ENCODE measurements at places on chromosomes 12 and 14.

DNA sequence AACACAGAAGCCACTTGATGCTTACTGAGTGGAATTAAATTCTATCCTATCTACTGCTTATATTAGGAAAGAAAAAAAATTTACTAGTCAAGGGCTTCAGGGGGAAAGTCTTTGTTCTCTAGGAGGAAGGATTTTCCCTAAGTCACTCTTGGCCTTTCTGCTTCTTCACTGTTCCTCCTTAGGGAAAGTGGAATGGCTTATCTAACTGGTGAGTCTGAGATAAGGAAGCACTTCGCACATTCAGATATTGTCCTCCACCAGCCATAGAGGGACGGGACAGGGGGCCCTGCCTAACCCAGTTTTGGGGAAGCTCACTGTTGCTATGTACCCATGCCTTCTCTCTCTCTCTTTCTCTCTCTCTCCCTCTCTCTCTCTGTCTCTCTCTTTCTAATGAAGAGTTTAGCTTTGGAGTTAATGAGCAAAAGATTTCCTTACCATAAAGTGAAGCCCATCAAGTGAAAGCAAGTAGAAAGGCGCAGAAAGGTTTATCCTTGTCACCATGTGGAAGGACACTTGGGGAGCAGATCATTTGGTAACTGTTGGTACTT is 450.6 kb downstream of the ZFP36L1 start:
- DNase-seq: no peak

- DNase-seq: no peak
Measured at GRCh38 chr12:53577941-53578352, 48.2 kb downstream of the ATF7 start.

DNA sequence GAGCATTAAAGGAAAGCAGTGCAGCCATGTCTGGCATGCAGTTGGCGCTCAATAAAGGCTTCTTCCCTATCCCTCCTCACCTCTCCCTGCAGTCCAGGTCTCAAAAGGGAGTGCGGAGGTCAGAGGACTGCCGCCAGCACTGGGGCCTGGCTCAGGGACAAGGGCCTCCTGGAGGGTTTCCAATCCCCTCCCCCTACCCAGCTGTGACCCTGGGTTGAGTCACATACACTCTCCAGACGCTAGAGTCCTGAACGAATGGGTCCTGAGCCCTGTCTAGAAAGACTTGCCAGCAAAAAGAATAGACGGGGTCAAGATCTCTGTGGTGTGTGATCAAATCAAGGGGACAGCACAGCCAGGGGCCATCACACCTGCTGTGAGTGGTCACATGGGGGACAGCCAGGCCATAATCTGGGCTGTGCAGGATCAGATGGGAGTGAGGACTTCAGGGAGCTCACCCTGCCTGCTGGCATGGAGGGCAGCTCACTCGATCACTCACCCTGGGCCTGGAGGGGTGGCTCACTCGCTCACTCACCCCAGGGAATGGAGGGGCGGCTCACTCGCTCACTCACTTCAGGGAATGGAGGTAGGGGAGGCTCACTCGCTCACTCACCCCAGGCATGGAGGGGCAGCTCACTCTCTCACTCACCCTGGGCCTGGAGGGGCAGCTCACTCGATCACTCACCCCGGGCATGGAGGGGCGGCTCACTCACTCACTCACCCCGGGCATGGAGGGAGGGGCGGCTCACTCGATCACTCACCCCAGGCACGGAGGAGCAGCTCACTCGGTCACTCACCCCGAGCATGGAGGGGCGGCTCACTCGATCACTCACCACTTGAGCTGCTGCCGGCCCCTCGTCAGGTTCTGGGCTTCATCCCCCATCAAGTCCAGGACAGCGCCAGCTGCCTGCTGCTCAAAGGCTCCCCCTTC is 12.8 kb downstream of the CFAP73 start:
- no peak for DNase-seq

GRCh38 chr12:11412731-11413130 is 17.4 kb upstream of the PRB2 start:
- DNase-seq: no peak

DNA sequence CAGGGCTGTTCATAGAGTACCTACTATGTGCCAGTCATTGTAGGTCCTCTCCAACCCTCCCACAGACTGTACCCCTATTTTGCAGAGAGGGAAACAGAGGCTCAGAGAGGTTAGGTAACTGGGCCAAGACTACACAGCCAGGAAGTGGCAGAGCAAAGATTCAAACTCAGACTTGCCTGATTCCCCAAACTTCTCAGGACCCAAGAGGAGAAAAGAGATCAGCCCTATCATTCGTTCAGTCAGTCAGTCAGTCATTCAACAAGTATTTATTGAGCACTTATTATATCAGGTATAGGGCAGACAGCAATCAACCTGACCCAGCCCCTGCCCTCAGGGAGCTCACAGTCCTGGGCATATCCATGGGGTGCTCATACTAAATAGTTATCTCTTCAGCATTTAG is 39.6 kb upstream of the CORO1C start:
- no peak for DNase-seq

DNA sequence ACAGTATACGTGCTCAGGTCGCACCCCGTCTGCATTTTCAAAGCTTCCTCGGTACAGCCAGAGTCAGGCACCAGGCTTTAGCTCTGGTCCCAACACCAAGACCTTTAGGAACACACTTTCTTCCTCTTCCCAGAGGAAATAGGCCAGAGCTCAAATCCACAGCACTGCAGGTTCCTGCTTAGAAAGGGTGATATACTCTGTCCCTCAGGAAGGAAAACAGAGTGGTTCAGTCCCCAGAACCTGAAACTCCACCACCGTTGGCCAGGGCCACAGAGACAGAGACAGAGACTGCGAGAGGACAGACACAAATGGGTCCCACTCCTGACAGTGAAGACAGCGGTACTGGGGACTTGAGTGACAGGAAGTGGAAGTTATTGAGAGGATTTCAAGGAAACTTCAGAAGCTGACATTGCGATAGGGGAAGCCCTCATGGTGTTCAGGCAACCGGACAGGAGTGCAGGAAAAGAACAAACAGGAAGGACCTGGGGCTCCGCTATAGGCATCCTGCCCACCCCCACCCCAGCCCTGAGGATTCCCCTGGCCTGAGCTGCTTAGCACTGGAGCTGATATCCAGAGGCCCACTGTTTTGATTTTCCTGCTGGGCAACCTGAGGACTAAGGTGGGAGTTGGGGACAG is 5.5 kb upstream of the KRT8 start:
- no peak for DNase-seq

DNA sequence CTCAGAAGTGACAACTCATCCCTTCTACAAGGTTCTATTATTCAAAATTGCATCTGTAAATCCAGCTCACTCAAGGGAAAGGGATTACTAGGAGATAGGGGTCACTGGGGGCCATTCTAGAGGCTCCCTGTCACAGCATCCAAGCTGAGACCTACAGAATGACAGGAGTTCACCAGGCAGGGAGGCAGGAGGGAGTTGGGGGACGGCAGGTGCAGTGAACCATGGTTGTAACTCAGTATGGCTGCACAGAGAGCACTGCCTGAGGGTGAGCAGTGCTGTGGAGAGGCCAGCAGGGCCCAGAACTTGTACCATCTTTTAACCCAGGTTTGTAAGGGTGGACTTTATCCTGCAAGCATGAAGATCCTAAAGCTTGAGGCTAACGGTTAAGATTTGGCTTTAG is 37.9 kb upstream of the SINHCAF start:
- no peak for DNase-seq

- DNase-seq: no peak
Measured at GRCh38 chr14:65000898-65001591, 14.3 kb downstream of the FNTB start.

DNA sequence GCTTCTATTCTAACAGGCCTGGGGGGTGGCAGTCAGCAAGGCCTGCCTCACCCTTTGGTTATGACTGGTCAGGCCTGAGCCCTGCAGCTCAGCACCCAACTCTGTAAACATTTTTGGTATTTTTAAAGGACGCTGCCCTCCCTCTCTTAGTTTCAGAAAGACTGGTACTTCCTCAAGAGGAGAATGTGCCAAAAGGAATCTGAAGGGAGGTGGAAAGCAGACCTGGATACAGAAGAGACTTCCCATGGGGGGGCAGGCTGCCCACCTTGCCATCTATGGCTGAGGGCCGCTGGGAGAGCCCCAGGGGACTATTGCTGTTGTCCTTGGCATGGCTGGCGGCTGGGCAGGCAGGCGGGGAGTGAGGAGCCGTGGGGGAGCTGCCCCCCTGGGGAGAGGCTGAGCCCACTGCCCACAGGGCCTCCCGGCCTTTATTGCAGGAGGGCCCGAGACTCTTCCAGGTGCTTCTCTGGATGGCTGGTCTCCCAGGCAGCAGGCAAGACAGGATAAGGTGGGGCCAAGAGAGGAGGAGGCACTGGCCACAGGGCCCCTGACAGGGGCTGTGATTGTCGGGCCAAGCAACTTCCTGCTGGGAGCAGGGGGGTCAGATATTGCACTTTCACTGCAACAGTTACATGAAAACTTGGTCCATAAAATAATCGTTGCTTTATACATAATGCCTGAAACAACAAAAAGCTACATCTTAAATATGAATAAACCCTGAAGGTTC is 3.5 kb downstream of the ARL6IP4 start:
- DNase-seq: no peak

GRCh38 chr12:6266541-6266966 is 43.9 kb upstream of the PLEKHG6 start:
- DNase-seq: no peak

DNA sequence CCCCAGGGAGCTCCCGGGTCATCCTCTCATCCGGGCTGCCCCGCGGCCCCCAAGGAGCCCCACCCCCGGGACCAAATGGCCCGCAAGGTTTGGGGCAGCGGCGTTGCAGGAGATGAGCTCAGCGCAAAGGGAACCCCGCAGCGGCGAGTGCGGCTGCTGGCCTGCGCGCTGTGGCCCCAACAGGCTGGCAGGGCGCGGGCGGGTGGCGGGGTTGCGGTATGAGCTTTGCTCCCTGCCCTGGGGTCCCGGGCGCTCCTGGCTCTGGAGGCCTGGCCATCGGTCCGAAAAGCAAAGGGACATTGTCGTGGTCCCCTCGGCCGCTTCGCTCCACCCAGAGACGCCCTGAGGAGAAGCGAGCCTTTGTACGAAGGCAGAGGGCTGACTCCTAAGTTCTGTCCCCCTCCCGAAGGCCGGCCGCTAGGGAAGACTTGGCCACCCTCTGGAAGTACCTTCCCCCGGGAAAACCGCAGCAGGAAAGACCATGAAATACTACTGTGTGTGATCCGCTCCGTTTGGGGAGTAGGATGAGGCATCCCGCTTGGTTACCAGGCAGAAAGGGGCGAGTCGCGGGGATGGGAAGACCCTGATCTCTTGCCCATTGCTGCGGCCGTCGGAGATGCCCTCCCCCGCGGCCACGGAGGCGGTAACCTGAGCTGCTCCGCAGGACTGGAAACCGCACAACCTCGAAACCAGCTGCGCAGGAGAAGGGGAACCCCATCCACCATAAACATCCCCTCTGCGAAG is 620 bp upstream of the NID2 start:
- no peak for DNase-seq

DNA sequence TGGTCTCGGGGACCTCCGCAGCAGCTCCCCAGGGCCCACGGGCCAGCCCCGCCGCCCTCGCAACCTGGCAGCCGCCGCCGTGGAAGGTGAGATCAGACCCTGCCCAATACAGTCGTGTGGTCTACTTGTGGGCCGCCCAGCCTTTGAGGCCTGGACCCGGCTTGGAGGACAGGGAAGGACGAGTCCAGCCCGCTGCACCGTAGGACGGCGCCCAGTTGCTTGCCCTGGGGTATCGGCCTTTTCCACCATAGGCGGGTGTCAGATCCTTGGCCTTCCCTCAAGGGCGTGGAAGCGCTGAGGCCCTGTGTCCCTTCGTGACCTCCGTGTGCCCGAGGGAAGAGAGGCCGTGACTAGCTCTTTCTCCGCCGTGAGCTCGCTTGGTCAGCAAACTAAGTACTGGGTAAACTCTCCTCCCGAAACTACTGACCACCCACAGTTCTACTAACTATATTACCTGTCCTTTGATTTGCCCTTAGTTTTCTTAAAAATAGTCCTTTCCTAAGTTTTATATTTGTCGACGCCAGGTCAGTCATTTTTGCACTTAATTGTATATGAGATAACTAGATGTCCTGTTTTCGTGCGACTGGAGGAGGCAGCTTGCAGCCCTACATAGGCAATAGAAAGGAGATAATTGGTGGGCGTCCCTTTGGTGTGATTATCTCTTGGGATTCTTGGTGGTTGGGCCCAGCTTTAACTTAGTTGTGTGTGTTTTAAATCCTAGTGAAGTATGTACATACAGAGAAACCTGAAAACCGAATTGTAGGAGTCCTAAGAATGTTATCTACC is 757 bp downstream of the SLC25A3 start:
- no peak for DNase-seq

- no peak for DNase-seq
Measured at GRCh38 chr12:12195516-12195915, 71.3 kb downstream of the LRP6 start.

DNA sequence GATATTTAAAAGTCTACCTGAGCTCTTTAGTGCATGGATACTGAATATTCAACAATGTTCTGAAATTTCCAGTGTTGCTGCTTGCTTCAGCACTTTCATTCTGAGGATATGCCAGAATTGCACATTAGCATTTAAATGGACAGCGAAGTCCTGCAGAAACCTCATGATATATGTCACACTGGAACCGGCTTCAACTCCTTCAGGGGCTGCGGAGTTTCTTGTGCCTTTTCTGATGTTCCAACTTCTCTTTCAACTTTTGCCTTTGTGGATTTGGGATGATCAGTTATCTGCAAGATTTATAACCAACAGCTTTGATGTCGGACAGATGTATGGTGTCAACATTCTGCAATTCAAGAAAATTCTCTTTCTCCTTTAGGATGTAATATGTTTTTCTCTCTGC is 142.5 kb upstream of the LMNTD1 start:
- DNase-seq: no peak

DNA sequence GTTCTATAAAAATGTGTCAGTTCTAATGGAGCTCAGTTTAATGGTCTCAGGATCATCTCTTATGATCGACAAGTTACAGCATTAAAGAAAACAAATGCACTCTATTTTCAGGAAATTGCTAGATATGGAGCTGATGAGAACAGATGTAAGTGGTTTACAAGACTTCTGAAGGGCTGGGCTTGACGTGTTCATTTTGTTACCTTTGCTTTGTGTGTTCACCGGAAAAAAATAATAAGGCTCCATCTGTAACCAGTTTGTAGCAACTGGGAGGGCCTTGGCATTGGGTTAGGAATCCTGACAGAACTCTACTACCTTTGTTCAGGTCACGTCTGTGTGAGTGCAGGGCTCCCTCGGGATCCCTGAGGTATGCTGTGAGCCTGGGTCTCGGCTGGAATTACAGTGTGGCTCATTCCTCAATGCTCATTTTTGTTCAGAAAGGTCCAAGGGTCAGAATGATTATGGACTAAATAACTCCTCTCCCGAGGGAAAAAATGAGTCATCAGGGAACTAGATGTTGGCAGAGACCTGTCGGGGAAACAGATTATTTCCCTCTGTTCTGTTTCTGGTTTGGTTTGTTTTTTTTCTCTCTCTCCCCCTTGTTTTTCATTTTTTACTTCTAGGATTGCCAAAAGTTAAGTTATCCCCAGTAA is 158.0 kb downstream of the SLC5A8 start:
- no peak for DNase-seq

DNA sequence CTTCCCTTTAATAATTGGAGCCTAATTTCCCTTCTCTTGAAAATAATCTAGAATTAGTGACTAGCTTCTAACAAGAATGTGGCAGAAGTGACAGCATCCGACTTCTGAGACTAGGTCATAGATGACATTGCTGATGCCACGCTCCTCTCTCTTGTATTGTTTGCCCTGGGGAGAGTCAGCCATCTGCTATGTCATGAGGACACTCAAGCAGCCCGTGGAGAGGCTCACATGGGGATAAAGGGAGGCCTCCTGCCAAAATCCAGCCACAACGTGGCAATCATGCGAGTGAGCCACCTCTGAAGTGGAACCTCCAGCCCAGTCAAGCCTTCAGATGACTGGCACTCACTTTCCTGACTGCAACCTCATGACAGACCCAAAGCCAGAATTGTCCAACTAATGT is 54.2 kb upstream of the LRRK2 start:
- DNase-seq: no peak
